ENCODE measurements at places on chromosomes 16 and 17.

GRCh38 chr16:89402962-89403361 lies 87.4 kb downstream of the ANKRD11 start:
- no peak for DNase-seq

- DNase-seq: no peak
Measured at GRCh38 chr16:80874925-80875324, 70.5 kb upstream of the CDYL2 start.

- DNase-seq: no peak
Measured at GRCh38 chr16:55815320-55815719, 17.6 kb downstream of the CES1 start.

DNA sequence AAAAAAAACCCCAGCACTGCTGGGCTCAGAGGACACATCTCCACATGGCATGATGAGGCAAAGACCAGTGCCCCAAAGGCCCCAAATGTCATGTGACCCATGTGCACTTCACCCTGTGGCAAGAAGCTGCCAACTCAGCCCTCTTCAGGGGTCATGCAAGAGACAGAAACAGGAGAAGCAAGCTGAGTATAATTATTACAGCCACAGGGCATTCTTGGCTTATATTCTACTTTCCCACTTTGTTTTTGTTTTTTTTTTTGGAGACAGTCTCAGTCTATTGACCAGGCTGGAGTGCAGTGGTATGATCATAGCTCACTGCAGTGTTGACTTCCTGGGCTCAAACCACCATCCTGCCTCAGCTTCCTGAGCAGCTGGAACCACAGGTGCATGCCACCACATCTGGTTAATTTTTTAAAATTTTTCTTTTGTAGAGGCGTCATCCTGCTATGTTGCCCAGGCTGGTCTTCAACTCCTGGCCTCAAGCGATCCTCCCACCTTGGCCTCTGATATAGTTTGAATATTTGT lies 32.7 kb upstream of the LITAF start:
- no peak for DNase-seq

DNA sequence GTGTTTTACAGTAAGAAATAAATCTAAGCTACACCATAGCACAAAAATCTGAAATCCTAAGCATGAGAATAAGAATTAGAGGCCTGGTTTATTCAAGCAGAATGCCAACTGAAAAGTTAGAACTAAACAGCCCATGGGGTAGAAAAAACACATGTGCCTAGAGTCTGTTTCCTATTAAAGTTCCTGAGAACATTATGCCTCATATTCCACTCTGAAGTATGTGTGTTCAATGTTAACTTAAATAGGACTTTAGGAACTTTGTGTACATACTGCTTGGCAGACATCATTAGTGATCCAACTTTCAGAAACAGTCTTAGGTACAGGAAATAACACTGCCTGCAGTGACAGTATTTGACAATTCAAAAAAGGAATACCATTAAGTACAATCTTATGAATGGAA lies 18.2 kb downstream of the HEATR6 start:
- DNase-seq: no peak

GRCh38 chr16:8585857-8586256 lies 4.5 kb downstream of the TMEM114 start:
- DNase-seq: no peak

- no peak for DNase-seq
Measured at GRCh38 chr16:85607796-85608514, 5.2 kb upstream of the GSE1 start.

- no peak for DNase-seq
Measured at GRCh38 chr17:79255046-79255445, 180.4 kb downstream of the ENGASE start.

DNA sequence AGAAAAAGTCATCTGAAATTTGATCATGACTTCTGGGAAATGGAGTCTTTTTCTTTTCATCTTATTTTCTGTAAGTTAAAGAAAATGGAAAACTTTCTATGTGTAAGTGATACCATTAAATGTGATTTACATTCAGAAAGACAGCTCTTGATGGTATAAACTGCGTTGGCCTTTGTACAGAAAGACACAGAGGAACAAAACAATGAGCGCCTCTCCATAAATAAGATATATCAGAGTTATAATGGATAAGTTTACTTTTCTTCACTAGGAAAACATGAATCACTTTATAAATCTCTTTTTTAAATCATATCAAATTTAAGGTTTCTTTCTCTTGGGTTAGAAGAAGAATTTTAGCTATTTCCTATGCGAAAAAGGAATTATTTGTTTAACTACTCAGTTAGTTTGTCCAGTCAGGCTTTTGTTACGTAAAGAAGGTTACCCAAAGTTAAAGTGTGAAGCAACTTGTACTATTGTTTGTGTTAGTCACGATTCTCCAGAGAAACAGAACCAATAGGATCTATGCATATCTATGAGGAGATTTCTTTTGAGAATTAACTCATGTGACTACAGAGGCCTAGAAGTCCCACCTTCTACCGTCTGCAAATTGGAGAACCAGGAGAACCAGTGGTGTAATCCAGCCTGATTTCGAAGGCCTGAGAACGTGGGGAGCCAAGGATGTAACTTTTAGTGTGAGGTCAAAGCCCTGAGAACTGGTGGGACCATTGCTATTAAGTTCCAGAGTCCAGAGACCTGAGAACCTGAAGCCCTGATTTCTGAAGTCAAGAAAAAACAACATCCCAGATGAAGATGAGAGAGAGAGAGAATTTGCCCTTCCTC lies 295.4 kb upstream of the KCNJ16 start:
- no peak for DNase-seq

Measured in CMK (cell line).